ENCODE measurements at places on chromosomes 7 and 10. TPM values are rescaled to one million over a fixed set of nuclear protein-coding genes. Genes with fewer than 3 reads are reported as not detected.

- peaks cover 1% of the 10 kb centered on the region for H3K27me3 ChIP-seq
- no peak for DNase-seq
- H3K27ac ChIP-seq = no peak overlapping the region
- no peaks in the 10 kb centered on the region for H3K36me3 ChIP-seq
- H3K4me3 ChIP-seq = no peak overlapping the region
- no peaks in the 10 kb centered on the region for H3K4me1 ChIP-seq
Measured at GRCh38 chr7:70063927-70064326, 465.7 kb downstream of the AUTS2 start.

DNA sequence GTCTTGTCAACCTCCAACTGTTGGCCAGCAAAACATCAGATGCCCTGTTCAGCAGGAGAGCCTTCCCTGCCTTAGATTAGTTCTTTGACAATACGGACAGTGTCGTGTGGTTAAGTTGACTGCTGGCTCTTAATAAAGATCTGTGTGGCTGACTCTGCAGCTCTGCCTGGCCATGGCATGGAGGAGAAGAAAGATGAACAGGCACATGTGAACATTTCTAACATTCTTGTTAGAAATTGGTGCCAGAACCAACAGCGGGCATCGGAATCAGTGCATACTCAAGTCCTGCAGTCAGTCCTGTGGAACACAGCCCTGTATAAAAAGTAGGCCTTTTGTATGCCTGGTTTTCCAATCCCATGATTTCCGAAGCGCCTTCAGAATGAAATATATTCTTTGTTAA is 455.6 kb downstream of the POM121L12 start:
- H3K27ac ChIP-seq = no peak overlapping the region

- H3K4me3 ChIP-seq = no peak overlapping the region
- DNase-seq = no peak
- no peak overlapping the region for H3K27ac ChIP-seq
- peaks cover 3% of the 10 kb centered on the region for H3K27me3 ChIP-seq
- H3K4me1 ChIP-seq = no peaks in the 10 kb centered on the region
Measured at GRCh38 chr7:50376056-50376820, 71.7 kb downstream of the IKZF1 start.

DNA sequence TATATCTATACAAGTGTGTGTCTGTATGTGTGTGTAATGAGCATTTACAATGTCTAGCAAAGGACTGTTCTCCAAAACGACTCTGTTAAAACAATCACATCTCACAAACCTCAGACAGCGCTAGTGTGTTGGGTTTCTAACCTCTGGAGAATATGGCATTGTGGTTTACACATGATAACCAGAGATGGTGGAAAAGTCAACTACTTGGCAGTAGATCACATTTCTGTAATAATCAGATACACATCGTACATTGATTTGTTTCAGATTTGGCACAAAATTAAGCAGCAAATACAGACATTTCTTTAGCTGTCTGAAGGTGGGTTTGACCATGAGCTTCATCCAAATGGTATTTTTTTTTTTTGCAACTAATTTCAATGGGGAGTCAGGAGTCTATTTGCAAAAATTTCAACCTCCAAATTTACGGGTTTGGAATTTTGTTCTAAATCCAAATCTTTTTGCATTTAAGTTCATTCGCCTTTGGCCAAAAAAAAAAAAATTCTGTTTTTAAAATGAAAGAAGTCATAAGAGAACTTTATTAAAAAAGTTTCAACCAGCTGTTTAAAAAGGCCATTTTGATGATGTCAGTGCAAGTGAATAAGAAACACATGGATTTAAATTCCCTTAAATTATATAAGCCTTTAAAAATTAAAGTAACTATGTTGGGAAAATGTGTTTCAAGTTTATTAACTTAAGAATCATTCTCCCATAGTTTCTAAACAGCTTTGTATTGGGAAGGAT is 127.8 kb downstream of the TMEM26 start:
- no peaks in the 10 kb centered on the region for H3K36me3 ChIP-seq
- H3K27me3 ChIP-seq = peaks cover 1% of the 10 kb centered on the region
- H3K4me3 ChIP-seq = no peak overlapping the region
- DNase-seq = no peak

DNA sequence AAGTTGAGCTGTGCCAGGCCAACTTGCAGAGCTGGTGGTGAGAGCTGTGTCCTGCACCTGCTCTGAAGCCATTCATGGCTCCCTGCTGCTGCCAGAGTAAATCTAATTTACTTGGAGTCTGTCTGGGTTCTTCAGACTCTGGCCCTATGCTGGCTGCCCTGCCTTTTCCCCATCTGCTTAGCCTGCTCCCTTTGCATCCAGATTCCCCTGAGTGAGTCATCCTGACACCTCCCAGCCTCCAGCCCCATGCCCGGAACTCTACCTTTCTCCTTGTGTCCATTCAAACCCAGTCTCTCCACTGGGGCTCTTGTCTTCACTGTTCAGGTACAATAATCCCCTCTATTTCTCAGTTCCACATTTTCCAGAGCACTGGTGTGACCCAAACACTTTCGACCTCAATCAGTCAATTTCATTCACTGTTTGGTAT is 434.4 kb upstream of the ZMIZ1 start:
- no peaks in the 10 kb centered on the region for H3K4me1 ChIP-seq
- no peak overlapping the region for H3K4me3 ChIP-seq
- no peak overlapping the region for H3K27ac ChIP-seq

- H3K27ac ChIP-seq = no peak overlapping the region
- peaks cover 19% of the 10 kb centered on the region for H3K4me1 ChIP-seq
- H3K4me3 ChIP-seq = no peak overlapping the region
Measured at GRCh38 chr7:106452031-106452851, 167.5 kb upstream of the NAMPT start.

DNA sequence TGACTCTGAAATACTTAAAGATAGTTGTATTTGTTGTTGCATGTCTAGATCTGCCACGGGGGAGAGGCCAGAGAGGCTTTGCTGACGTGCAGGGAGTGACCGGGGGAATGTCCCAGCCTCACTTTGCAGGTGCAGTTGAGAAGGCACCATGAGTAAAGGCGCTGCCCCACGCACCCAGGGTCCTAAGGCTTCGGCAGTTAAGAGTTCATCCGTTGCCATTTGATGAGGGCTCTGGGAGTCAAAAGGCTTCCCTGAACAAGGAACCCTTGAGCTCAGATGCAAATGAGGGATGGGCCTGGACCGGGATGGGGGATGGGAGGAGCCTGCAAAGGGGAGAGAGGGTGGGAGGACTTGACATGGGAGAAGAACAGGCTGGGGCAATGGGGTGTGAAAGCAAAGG is 20.4 kb downstream of the PPP2R2D start:
- peaks cover 37% of the 10 kb centered on the region for H3K36me3 ChIP-seq
- H3K4me3 ChIP-seq = no peak overlapping the region
- DNase-seq = no peak
- no peaks in the 10 kb centered on the region for H3K27me3 ChIP-seq
- H3K4me1 ChIP-seq = peaks cover 14% of the 10 kb centered on the region

DNA sequence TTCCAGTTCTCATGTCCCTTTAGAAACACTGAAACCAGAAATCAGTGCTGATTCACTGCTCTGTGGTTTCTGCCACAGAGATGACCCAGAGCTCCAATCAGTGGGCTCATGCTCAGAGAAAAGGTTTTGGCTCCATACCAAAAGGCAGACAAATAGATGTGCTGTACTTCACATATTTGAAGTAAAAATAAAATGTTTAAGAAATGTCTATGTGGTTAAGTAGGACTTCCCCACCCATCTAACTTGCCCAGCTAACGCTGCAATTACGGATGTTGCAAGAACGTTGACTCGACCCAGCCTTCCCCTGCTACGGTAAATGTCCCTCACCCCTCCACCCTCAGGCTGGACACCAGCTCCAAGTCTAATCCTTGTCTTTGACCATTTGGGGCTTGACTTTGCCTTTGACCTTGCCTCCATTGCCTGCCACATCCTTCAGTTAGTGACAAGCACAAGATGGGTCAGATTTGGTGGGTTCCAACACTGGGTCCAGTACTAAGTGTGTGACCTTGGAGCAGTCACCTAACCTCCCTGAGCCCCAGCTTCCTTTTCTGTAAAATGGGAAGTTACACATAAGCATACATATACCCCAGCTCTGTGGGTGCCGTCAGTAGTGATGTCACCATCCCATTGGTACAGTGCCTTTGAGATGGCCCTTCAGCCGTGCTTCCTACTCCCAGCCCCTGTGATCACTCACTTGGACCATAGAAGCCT is 95.8 kb downstream of the CHST15 start:
- peaks cover 18% of the 10 kb centered on the region for H3K27me3 ChIP-seq
- H3K36me3 ChIP-seq = no peaks in the 10 kb centered on the region
- H3K4me3 ChIP-seq = peak overlapping the region; percentile 58
- peak; percentile 99 for DNase-seq

The CCL26 gene
- total RNA-seq = 3.7 TPM

The SYT15 gene
- total RNA-seq = 3.5 TPM

The MTURN gene
- total RNA-seq = 5.2 TPM

Data from HFFc6 (cell line).